ENCODE measurements at places on chromosomes 11 and 22.

DNA sequence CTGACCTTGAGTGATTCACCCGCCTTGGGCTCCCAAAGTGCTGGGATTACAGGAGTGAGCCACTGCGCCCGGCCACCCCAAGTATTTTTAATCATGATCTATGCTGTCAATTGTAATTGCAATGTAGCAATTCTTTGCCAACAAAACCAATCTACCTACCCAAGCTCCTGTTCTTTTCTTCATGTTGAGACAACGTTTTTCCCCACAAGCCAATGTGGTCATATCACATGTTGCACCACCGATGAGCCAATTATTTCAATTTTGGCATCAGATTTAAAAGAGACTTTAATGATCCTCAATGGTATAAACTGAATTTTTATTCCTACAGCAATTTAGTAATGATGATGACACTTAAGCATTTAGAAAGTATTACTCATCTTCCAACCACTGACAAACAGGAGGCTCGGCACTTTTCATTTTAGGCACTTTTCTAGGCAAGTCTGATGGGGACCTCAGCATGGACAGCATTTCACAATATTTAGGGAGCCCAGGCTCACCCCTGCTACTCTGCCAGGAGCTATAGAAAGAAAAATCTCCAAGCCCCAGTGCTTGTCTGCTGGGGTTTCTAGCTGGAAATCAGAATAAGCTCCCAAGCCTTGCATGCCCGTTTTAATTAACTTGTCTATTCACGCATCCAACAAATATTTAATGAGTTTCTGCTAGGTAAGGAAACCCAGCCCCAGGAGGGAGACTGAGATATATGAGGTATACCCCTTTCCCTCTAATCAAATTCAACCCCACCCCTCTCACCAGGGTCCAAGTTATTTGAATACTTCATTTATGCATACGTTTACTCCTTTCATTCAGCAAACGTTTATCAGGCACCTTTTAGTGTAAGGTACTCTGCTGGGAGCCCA, 291.4 kb downstream of the ST3GAL4 start:
- DNase-seq: no peak

DNA sequence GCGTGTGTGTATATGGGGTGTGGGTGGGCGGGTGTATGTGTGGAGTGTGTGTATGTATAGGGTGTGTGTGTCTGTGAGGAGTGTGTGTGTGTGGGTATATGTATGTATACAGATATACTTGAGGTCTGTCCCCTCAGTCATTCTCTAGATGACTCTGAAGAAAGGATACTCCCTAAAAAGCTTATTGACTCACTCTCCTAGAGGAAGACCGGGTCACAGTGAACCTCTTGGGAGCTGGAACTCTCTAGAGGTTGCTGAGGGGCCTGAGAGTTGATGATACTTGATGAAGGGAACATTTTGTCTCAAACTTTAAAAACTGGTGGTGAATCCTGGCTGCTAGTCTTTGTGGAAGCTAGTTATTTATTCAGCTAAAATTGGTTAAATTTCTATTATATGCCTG, 15.1 kb downstream of the STX3 start:
- DNase-seq: no peak

GRCh38 chr11:124887667-124888013, 10.0 kb downstream of the ROBO4 start:
- no peak for DNase-seq

GRCh38 chr11:47768101-47768612, 1.0 kb upstream of the FNBP4 start:
- DNase-seq: no peak

DNA sequence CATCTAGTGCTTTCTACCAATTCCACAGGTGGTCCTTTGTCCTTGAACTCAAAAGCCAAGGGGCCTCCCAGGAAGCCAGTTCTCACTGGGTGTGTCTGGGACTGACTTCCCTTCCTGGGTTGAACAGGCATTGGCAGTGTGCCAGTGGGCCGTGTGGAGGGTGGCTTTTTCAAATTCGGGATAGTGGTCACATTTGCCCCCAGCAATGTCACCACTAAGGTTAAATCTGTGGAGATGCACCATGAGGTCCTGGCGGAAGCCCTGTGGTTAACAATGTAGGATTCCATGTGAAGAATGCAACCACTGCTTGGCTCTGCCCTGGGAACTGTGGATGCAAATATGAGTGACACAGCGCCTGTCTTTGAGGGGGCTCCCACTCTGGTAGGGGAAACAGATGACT, 53.2 kb upstream of the MTNR1B start:
- DNase-seq: no peak

- DNase-seq: no peak
Measured at GRCh38 chr11:83554876-83555275, 268.7 kb upstream of the CCDC90B start.

- peak; percentile 20 for DNase-seq
Measured at GRCh38 chr22:20494978-20495860, at the start of gene KLHL22. Gene KLHL22 (minus strand): TSS chr22:20495795. CDS start chr22:20489211, 6,584 bp downstream.

DNA sequence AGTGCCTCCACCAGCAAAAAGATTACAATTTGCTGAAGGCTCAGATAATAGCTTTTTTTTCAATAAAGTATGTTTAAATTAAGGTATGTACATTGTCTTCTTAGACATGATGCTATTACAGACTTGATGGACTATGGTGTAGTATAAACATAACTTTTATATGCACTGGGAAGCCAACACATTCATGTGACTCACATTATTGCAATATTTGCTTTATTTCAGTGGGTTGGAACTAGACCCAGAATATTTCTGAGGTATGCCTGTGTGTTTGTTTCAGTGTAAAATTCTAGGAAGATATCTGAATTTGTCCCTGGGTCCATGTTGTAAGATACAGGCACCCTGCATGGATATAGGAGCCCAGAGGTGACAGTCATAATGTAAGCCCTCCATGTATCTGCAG, 120.0 kb upstream of the BDNF start:
- DNase-seq: no peak

GRCh38 chr11:118790357-118791110, 430 bp downstream of the DDX6 start:
- peak; percentile 34 for DNase-seq

- DNase-seq: no peak
Measured at GRCh38 chr11:109526931-109527330, 104.9 kb downstream of the C11orf87 start.

DNA sequence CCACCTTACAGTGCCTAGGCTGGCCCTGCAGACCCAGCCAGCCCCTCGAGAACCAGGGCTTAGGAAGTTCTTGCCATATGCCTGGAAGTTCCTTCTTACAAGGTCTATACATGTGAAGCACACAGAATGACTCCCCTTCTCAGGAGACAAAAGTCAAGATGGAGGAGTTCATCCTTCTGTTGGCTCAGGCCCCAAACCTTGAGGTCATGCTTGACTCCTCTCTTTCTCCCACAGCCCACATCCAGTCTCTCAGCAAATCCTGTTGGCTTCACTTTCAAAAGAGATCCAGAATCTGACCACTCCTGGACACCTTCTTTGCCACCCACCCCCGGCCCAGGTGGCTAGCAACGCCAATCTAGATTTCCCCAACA, 1.7 kb upstream of the CD248 start:
- no peak for DNase-seq

DNA sequence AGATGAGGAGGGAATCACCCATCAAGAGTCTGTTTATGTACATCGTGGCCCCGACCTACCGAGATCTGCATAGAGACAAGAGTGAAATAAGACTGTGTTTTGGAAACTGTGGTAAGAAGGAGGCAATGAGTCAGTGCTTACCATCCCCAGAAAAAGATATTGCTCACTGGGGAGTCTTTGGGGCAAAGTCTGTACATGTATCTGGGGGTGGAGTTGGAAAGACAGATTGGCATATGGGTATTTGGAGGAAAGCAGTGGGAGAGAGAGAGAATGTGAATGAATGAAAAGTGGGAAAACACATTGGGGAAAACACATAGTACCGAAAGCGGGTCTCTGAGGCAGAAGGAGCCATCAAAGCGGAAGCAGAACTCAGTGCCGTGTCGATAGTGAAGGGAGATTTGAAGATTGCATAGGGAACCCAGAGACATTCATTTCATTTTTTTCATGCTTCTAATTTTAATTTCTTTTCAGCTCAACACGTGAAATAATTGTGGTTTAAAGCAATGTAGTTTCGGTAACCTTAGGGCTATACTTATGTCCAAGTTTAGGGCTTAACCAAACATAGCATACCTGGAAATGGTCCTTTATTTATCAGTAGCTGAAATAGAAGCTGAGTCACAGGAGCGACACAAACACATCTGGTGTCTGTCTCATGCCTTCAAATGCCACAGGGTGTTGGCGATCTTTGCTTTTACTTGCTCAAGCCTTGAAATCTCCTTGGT, 98.6 kb upstream of the CD44 start:
- peak; percentile 56 for DNase-seq

DNA sequence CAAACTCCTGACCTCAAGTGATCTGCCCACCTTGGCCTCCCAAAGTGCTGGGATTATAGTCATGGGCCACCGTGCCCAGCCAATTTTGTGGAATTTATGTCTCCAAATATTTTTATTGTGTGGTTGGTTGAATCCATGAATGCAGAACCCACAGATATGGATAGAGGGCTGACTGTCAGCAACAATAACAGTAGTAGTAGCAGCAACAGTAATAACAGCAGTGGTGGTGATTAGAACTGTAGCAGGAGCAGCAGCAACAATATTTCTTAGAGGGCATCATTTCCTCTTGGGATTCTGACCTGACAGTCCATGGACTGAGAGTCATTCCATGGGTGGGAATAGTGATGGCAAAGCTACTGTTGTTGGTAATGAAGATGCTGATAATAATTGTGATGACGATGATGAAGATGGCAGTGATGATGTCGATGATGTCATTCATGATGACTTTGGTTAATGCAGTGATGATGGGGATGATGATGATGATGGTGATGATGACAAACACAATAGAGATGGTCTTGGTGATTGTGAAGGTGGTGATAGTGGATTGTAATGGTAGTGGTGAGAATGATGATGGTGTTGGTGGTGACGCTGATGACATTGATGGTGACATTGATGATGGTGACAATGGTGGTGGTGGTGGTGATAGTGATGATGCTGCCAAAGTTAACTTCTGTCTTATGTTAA, 13.9 kb upstream of the CD82 start:
- DNase-seq: no peak

GRCh38 chr11:134017511-134018430, 51.1 kb upstream of the JAM3 start:
- no peak for DNase-seq

DNA sequence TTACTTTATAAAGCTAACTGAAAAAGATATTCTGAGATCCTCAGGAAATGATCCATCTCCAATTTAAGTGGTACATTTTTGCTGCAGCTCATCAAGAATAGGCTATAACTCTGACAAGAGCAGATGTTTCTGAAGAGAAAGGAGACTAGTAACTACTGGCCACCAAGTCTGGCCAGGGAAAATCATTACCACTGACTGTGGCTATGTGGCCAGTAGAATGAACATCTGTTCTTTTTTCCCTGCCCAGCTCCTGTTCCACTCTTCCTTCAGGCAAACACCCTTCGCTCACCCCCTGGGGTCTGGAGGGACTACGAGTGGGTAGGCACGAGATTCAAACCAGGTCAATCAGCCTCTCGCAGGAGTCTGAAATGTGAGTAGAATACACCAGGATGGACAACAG, 23.9 kb downstream of the TMEM123 start:
- no peak for DNase-seq

- DNase-seq: no peak
Measured at GRCh38 chr22:23106906-23107367, 34.9 kb downstream of the RSPH14 start.

DNA sequence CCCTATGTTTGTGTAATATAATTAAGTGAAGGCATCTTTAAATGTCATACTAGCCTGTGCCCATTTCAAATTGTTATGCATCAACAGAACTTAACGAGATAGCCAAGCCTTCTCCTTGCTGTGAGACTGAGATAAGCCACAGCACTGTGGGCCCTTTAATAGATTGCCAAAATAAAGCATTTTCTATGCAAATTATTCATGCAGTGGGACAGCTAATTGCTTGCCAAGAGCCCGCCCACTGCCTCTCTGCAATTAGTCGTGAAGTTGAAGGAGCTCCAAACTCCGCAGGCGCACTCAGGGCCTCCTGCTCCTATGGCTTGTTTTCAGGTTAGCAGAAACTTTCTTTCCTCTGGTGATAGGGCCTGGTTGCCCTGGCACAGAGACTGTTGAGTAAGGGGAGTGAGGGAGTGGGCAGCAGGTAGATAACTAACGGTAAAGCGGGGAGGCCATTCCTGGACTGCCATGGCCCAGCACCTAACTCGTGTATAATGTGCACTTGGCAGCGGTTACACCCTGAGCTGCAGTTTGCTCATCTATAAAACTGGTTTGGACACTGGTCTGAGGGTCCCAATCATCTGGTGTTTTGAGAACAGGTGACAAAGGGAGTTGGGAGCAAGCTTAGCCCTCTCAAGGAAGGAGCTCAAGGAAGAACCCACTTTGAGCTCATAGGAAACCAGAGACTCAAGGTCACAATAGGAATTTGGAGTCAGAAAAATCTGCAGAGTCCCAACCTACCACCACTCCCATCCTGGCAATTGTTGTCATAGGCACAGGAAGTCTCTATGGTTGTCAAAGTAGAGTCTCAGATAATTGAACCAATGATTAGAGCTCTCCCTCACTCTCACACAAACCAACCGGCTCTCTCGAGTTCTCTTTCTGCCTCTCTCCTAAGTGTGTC, 33.9 kb upstream of the RIC3 start:
- DNase-seq: no peak

DNA sequence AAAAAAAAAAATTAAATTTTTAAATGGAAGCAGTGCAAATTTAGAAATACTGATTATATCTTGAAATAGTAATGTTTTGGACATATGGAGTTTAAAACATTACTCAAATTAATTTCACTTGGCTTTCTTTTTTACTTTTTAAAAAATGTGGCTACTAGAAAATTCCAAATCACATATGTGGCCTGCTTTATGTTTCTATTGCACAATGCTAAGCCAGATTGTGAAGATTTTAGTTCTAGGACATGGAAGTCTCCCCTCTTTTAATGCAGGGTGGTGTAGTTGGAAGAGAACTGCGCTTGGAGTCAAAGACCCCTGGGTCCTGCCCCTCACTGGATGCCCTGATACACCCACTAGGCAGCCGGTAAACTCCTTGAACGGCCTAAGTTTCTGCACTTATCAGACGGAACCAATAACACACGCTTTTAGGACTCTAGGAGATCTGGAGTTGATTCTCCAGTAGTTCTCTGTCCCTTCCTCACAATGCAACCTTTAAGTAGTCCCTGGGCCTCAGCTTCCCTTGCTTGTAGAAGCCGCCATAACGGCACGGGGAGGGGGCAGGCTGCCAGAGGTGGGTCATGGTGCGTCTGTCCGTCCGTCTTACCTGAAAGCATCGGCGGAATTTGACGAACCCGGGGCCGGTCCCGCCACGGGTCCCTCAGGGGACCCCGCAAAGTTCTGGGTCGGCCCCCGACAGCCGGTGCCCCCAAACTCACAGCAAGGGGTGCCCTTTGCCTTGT, 505 bp downstream of the FAM227A start:
- no peak for DNase-seq

- no peak for DNase-seq
Measured at GRCh38 chr11:69081180-69081579, 32.4 kb downstream of the TPCN2 start.

DNA sequence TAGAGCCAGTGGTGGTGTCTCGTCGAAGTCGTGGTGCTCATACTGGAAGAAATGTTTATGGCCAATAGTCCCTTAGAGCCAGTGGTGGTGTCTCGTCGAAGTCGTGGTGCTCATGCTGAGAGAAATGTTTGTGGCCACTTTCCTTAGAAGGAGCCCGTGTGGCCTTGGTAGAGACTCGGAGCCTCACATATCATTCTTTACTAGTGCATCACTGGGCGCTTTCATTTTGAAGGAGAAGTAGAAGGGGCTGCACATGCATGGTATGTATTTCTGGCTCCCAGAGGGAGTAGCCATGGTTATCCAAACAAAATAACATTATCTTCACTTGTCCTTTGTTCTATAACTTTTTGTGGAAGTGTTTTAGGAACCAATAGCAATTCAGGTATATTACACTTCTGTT, 69.5 kb downstream of the JAM3 start:
- no peak for DNase-seq

Measured in activated CD4-positive, alpha-beta T cell treated with anti-CD3 and anti-CD28 coated beads, Interleukin-2, amount 50 U/mL, for 4 hours (primary cell).